Urinary bladder (tissue), 4 donors: ENCODE measurements at places on chromosomes 4 and X.

GRCh38 chr4:145760961-145761929, 81.3 kb downstream of the C4orf51 start:
- no peak for DNase-seq

DNA sequence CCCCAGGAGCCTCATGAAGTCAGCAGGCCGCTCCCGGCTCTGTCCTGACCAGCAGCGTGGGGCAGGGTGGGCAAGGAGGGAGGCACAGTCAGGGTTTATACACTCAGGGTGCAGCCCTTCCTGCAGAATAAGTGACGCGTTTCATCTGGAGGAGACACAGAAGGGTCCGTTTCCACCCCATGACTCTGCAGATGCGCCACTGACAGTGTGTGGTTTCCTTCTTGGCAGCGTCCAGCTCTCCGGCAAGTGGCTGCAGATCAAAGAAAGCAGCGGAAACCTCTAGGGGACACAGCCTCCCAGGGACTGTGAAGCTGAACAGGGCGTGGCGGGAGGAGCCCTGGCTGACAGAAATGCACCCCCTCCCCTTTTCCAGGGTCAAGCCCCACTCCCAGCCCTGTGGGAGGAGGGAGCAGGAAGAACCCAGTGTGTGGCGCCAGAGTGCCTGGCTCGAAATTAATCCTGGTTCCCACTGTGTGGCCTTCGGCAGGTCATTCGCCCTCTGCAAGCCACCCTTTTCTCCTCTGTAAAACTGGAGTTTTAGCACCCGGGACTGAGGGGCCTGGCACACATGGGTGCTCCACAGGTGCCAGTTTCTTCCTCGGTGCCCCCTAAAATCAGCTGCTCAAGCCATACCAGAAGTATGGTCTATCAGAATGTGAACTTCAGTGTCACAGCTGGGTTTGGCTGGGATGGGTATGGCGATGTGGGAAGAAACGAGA, 17.3 kb upstream of the TBC1D14 start:
- no peak for DNase-seq

DNA sequence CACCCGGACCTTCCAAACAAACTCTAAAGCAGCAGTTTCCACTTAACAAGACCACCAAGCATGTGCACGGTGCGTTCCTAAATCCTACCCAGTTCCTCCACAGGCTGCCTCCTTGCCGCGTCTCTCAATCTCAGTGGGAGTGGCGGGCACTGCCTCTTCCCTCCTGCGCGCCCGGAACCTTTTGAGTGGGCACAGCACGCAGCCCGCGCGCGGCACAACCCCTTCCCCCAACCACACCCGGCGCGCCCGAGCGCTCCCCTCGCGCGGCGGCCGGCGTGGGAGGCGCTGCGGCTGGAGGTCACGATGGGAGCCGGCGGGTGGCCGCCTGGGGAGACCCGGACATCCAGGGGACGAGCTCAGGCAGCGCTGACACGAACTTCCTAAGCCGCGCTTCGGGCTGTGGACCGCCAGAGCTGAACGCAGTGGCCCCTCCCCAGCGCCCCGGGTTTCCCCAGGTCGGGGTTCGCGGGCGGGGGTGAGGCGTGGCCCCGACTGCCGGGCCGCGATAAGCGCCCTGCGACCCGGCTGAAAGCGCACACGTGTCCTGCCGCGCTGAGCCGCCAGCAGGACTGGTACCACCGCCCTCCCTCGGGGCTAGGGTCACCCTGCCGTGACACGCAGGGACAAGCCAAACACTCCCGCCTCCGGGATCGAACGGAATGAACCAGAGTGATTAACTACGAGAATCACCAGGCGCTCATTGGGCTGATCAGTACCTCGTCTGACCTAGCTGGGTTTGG, at the start of gene ABCG2:
TSS of gene ABCG2 (minus strand) at position 151 of the 740 bp plus-strand sequence. CDS start 18,644 bp downstream, outside the sequence.
- DNase-seq: no peak

GRCh38 chrX:110172215-110172614, 145.7 kb downstream of the AMMECR1 start:
- no peak for DNase-seq

- no peak for DNase-seq
Measured at GRCh38 chr4:1105067-1105466, 8.3 kb downstream of the RNF212 start.

GRCh38 chr4:166827167-166827566, 407.1 kb downstream of the SPOCK3 start:
- no peak for DNase-seq

DNA sequence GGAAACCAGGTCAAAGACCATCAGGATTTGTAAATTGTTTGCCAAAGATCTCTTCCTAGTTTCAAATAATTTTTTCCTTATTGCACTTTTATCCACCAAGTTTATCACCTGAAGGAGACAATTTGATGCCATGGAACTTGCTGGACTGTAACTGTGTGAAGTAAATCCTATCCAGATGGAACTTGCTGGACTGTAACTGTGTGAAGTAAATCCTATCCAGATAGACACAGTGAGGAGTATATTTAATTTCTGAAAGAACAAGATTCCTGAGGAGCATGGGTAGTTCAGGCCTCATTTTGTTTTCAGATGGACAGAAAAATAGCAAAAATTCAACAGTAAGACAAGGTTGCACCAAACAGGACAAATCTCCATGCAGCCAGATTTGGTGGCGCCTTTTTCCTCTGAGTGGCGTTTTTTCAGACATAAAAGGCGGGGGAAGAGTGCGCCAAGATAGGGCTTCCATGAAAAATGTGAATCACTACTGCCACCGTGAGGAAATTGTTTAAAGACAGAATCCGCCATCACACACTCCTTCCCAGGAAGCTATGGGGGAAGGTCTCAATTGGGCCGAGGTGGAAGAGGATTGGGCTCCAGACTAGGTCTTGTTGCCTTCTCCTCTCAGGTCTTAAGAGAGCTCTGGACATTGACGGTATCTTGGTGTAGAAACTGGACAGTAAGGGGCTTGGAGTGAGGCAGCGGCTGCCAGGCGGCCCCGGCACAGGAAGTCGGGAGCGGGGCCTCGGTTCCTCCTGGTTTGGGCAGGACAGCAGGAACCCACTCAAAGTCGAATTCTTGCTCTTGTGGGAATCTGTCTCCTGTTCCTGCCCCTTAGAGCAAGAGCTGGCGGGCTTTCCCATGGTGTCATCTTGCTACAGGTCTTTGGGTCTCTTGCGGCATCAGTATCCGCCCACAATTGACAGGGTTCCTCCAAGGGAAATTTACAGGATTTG, 234.7 kb downstream of the OR13H1 start:
- no peak for DNase-seq

DNA sequence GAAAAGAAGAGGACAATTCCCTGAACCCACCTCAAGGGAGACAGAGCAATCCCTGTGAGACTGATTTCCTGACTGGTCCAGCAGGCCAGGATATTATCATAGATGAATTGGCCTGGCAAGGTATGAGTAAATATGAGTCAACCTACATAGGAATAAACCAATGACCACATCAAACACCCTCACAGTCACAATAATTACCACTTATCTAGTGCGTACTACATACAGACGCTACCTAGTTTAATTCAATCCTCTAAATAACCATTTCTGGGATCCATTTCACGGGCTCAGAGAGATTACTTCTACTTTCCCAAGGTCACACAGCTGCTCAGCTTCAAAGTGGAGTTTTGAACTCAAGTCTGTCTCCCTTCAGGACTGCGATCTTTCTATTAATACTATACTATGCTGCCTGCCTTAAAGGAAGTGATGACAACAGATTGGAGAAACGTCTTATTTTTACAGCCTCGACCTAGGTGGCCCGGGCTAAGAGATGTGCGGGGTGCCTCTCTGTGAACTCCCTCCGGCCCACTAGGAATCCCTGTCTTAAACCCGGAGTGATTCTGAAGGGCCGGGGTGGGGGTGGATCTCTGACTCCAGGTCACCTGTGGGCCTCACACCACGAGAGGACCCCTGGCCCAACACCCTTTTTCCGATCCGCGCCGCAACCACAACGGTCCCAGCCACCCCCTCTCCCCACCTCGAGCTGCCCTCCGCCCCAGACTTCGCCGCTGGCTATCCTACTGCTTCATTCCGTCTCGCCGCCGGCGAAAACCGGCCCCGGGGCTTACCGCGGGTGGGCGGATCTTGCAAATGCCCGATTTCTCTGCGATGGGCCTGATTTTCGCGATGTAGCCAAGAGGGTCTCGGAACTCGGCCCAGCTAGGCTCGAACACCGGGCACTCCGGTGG, 800 bp downstream of the KDM5C start:
- DNase-seq: no peak
